ENCODE measurements at places on chromosomes 1 and 21. TPM values are rescaled to one million over a fixed set of nuclear protein-coding genes. Genes with fewer than 3 reads are reported as not detected.

The TP73 gene
- 0.82 TPM for total RNA-seq

The S100B gene
- not detected for total RNA-seq

The BMP8B gene
- total RNA-seq, result 0.21 TPM

The LHX8 gene
- not detected for total RNA-seq

The TFF1 gene
- not detected for total RNA-seq

Measured in MCF 10A (cell line).